Left kidney (tissue), 8 donors: ENCODE measurements at places on chromosomes 6 and 20. TPM values are rescaled to one million over a fixed set of nuclear protein-coding genes. Genes with fewer than 3 reads are reported as not detected.

- no peak for DNase-seq
Observed at GRCh38 chr20:2652724-2653555, 508 bp downstream of the NOP56 start.

The MYB gene
- polyA plus RNA-seq: 5.7 TPM

- DNase-seq: no peak
Observed at GRCh38 chr6:90256698-90257485, 39.8 kb downstream of the BACH2 start.

The F13A1 gene
- polyA plus RNA-seq: 14.9 TPM

DNA sequence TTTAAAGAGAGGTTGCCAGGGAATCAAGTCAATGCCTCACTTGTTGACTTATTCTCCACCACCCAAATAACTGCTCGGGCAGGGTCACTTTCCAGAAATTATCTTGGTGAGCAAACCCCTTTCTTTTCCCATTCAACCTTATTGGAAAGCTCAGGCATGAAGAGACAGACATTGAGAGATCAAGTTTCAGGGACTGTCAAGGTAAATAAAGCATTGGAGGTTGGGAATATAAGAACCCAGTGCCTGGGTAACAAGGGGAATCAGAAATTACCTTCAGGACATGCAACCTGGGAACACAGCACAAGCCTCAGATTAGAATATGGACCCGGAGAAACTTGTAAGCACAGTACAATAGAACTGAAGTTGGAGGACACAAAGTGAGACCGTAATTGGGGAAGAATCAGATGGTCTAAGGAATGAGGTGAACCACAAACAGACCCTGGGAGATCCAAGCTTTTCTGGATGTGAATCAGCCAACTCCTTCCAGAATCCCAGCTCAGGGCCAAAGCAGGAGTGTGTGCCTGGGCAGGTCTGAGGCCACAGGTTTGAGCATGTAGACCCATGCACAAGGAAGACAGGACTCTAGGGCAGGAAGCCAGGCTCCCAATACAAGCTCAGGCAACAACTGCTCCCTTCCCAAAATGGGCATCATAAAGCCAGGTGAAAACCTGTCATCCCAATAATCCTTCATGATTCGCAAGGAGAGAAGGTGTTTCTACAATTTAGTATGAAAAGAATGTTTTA lies 512.8 kb downstream of the MAFB start:
- DNase-seq: no peak

DNA sequence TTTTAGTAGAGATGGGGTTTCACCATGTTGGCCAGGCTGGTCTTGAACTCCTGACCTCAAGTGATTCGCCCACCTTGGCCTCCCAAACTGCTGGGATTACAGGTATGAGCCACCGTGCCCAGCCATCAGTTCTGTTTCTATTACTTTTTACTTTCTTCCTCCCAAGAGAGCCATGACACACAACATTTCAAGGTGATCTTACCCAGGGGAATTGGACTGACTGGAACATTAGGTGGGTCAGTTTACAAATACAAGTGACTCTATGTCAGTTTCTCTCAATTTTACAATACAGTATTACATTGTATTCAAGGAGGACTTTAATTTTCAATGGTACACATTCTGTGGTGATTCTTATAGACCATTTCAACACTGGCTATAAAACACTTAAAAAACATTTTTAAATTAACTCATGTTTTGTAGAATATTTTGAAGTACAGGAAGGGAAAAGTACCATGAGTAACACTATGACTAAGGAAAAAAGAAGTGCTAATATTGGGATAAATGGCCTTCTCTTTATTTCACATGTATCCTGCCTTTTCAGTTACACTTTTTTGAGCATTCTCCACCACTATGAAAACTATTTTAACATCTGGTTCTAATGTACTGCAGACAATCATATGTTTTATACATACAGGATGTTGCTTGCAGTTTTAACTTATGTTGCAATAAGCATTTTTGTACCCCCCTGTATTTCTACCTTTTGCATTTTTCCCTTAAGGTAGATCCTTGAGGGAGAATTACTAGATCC lies 8.4 kb downstream of the TPBG start:
- DNase-seq: no peak

The ELOVL4 gene
- polyA plus RNA-seq: 4.0 TPM

GRCh38 chr6:166488076-166488685 lies 98.3 kb downstream of the RAMACL start:
- DNase-seq: peak; percentile 55

The CGAS gene
- polyA plus RNA-seq: 2.9 TPM

GRCh38 chr20:9043364-9043763 lies 25.5 kb upstream of the PLCB4 start:
- no peak for DNase-seq

DNA sequence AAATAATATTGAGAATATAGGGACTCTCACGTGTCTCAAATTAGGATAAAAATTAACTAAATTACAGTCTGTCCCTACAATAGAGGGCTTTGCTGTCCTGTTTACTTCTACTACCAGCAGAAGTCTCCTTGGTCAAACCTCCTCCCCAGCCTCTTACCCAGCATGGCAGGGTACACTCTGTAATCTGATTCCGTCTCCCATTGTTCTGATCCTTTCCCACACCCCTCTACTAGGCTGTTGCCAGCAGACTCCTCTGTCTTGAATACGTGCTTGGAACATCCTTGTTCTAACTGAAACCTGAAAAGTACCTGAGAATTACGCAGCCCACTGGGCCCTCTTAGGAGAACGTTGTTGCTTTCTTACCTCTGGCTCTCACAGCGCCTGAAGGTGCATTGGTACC lies 112.2 kb upstream of the PREP start:
- DNase-seq: no peak

The SPINT4 gene
- polyA plus RNA-seq: not detected

GRCh38 chr6:166119116-166119911 lies 48.3 kb downstream of the TBXT start:
- no peak for DNase-seq

The C20orf96 gene
- 50.7 TPM for polyA plus RNA-seq

- no peak for DNase-seq
Observed at GRCh38 chr6:110728501-110728900, 86.8 kb downstream of the CDK19 start.

DNA sequence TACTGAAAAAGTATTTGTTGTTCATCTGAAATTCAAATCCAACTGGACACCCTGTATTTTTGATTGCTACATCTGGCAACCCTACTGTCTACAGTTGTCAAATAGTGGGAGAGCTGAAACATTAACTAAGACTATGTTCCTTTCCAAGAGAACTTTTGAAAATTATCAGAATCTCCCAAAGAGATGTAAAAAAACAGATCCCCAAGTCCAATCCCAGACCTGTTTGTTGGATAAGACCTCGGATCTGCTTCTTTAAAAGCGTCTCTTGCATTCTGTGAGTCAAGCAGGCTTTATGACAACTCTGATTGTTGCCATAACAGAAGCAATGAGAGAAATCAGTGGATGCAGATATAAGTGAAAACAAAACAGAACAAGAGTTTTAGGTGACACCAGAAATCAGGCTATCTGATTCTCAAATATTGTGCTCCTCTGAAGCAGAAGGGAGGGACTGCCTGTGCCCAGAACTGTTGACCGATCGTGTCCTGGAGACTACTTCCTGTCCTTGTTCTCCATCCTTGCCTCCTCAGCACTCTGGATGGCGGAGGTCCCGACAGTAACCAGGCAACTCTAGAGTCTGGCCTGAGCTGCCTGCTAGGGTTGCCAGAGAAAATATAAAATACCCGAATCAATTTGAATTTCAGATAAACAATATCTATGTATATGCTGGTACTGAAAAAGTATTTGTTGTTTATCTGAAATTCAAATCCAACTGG lies 853.8 kb downstream of the MAFB start:
- DNase-seq: no peak

The HLA-DPA1 gene
- polyA plus RNA-seq: 20.2 TPM
